Dorsolateral prefrontal cortex (tissue), 122 donors: ENCODE measurements at places on chromosomes 12 and 14.

GRCh38 chr12:81187686-81188085 is 109.8 kb downstream of the ACSS3 start:
- no peak for DNase-seq

GRCh38 chr14:50846226-50846880 is 15.4 kb upstream of the NIN start:
- DNase-seq: no peak

GRCh38 chr14:61749264-61749663 is 13.0 kb upstream of the SNAPC1 start:
- no peak for DNase-seq

DNA sequence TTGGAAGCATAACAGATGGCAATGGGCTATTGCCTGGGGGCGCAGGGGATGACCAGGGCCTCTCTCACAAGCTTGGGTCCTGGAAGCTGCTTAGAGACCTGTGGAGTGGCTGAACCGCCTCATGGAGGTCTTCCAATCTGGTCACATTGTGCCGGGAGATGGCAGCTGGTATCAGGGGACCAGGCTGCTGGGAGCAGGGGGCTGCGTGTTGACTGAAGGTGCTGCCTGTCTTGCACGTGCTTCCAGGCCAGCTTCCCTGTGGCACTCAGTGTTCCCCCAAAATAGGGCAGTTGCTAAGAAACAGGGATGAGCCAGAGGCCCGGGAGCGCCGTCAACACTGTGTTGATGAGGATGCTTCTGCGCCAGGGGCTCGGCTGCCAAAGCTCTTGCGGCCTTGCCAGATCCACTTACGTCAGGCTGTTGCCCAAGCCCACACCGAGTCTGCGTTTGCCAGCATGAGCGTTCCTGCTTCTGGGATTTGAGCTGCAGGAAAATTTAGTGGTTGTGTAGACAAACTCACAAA is 39.8 kb downstream of the ELK3 start:
- DNase-seq: peak; percentile 94

GRCh38 chr12:111339321-111339938 is 29.5 kb downstream of the PHETA1 start:
- no peak for DNase-seq

DNA sequence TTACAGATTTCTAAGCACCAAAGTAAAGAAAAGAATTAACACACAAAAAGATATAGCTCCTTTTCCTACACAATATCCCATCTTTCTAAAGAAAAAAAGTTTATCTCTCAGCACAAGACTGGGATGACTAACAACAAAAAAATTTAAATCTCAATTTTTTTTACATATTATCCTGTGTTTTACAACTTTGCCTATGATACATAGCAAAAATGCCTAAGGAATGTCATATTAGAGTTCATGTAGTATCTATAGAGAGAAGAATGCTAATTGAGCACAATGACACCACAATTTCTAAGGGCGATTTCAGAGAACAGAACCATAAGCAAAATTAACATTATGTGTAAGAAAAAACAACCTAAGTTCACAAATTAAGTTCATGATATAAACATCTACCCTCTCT is 16.3 kb downstream of the C2CD5 start:
- DNase-seq: no peak
